ENCODE measurements at places on chromosomes 11 and 22.

GRCh38 chr11:7098235-7098832 lies 9.5 kb downstream of the RBMXL2 start:
- DNase-seq, result no peak

DNA sequence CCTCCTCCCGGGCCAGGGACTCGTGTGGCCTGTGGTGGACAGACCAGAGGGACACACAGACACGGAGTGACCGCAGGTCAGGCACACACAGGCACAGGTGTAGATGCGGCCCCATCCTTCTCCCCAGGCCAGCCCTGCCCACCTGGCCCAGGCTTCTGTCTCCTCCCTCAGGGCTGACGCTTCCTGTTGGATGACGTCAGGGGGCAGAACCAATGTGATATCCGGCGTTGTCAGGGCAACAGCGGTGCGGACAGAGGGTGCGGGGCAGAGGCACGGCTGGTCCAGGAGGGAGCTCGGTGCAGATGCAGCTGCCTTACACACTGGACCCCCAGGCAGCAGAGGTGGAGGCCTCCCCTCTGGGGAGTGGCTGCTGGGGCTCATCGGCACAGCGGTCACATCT lies 2.9 kb upstream of the TUBGCP6 start:
- no peak for DNase-seq

DNA sequence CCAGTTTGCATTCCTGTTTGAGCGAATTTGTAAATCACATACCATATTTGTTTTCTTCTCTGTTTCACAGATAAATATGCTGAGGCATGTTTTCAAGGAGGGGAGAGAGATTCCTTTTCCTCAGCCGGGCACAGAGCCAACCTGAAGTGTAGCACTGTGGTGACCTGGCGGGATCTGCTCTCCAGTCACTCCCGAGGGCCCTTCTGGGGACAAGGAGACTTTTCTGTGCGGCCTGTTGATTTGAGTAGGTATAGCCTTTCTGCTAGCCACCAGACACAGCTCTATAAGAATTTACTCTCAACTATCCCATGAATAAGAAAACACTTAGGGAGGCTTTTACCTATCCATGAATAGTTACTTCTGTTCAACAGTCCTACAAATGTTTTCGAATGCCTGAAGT lies 63.5 kb upstream of the FDX1 start:
- DNase-seq, result no peak

GRCh38 chr22:22605074-22605404 lies 39.4 kb upstream of the GGTLC2 start:
- no peak for DNase-seq

GRCh38 chr11:84384731-84385130 lies 1098.6 kb upstream of the CCDC90B start:
- DNase-seq, result no peak

Data from hypothalamus (tissue), 51 donors.